Caco-2 (cell line): ENCODE measurements at places on chromosomes 16 and 17.

DNA sequence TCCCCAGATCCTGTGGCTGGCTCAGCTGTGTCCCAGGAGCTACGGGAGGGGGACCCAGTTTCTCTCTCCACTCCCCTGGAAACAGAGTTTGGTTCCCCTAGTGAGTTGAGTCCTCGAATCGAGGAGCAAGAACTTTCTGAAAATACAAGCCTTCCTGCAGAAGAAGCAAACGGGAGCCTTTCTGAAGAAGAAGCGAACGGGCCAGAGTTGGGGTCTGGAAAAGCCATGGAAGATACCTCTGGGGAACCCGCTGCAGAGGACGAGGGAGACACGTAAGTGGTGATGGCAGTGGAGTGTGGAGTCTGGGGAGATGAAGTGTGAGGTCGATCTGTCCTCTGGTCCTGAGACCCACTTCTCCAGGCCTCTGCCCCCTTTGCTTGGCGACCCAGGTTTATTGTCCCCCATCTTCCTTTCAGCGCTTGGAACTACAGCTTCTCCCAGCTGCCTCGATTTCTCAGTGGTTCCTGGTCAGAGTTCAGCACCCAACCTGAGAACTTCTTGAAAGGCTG is 585 bp downstream of the WRAP53 start:
- DNase-seq = no peak

- no peak for DNase-seq
These were observed 18.6 kb upstream of the ACSF3 start for GRCh38 chr16:89074803-89075688.

- peak; percentile 99 for DNase-seq
These were observed 3.0 kb upstream of the KRT15 start for GRCh38 chr17:41521574-41522261.

DNA sequence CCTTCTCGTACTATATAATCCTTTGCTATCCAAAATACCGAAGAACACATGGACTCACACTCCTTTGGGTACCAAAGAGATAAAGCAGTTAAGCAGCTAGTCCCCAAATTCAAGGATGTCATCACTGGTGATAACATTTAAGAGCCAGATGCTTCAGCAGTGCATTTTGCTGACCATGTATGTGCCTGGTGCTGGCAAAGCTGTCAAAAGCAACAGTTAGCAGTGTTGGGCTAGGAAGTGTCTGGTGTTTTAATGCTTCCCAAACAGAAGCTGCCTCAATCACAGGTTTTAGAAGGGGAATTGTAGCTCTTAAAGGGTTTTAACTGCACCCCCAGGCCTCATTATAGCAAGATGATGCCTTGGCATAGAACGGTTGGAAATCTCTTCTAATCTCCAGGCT is 4.7 kb downstream of the FAM117A start:
- DNase-seq = no peak

GRCh38 chr17:44115585-44116415 is 7.6 kb downstream of the HDAC5 start:
- DNase-seq = no peak
